Hematopoietic multipotent progenitor cell treated with erythropoietin and hydrocortisone succinate and interleukin-3 and kit ligand, for 4 days (in vitro differentiated cells): ENCODE measurements at places on chromosomes 7 and 10.

GRCh38 chr10:94423627-94424026 lies 21.3 kb downstream of the TBC1D12 start:
- DNase-seq: no peak

DNA sequence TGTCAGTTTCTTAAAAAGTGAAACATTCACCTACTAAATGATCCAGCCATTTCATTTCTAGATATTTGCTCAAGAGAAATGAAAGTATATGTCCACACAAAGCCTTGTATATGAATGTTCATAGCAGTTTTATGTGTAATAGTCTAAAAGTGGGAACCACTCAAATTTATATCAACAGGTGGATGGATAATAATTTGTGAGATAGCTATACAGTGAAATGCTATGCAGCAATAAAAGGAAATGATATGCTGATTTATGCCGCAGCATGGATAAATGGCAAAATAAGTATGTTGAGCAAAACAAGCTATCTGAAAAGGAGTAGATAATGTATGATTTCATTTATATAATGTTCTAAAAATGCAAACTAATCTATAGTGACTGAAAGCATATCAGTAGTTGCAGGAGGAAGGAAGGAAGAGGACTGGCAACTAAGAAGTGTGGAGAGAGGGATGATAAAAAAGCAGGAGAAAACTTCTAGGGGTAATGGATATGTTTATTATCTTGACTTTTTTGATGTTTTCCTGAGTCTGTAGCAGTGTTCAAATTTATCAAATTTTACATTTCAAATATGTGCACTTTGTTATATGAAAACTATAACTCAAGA lies 80.6 kb downstream of the ABCB5 start:
- DNase-seq: peak; percentile 49

DNA sequence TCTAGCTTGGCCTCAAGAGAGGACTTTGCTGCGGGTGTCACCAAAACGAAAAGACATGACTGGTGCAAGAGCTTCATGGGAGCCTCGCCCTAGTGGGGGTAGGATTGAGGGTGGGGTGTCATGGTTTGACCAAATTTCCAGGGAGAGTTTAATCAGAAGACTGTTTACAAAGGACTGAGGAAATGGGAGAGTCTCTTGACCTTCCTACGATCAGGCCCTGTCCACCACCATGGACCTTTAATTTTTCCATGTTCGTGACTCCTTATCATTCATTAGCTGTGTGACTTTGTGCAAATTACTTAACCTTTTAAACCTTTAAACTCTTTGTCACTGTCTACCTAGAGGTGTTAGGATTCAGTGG lies 23.0 kb downstream of the AKR1E2 start:
- DNase-seq: no peak

GRCh38 chr7:70668606-70669358 lies 463.2 kb upstream of the GALNT17 start:
- no peak for DNase-seq

DNA sequence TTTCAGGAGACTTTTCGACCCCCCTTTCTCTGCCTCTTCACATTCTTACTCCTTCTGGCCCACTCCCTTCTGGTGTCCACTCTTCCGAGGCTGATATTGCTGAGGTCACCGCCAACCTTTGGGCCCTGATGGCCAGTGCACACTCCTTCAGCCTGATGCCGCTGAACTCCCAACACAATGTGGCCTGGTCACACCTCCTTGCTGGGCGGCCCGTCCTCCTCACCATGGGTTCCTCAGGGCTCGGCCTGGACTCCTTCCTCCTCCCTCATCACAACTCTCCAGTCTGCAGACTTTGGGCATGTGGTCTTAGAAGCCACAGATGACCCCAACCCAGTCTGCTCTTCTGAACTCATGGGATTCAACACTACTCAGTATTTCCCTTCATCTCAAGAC lies 583.0 kb upstream of the MGMT start:
- no peak for DNase-seq

DNA sequence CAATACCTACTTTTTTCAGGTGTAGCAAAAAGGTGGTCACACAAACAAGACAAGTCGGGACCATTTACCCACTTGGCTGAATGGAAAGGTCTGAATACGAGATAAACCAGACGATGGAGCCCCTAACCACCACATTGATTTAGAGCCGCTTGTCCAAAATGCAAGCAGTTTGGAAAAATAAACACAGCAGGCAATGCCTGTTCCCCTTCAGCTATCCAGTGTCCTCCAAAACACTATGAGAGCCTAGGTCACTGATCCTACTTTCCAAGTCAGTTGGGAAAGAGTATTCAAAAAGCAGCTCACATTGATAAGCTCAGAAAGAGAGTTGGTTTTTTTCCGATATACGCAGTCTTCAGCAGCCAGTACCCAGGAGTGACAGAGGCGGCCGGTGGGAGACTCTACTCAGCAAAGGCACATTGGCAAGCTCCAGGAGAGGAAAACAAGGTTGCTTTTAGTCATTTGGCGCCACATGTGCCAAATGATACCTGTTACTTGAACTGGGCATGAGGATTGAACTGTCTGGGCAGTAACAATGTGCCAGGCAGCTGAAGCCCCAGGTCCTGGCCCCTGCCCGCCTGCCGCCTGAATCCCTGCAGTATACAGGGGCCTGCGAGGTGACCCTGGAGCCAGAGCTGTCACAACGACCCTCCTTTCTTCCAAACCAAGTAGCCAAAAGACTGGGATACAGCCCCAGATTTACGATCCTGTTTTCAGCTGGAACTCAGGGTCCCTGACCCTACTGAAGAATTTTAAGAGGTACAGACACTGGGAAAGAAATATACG lies 109.8 kb downstream of the PIP4K2A start:
- no peak for DNase-seq

GRCh38 chr10:10658172-10658785 lies 359.4 kb upstream of the CELF2 start:
- peak; percentile 56 for DNase-seq

DNA sequence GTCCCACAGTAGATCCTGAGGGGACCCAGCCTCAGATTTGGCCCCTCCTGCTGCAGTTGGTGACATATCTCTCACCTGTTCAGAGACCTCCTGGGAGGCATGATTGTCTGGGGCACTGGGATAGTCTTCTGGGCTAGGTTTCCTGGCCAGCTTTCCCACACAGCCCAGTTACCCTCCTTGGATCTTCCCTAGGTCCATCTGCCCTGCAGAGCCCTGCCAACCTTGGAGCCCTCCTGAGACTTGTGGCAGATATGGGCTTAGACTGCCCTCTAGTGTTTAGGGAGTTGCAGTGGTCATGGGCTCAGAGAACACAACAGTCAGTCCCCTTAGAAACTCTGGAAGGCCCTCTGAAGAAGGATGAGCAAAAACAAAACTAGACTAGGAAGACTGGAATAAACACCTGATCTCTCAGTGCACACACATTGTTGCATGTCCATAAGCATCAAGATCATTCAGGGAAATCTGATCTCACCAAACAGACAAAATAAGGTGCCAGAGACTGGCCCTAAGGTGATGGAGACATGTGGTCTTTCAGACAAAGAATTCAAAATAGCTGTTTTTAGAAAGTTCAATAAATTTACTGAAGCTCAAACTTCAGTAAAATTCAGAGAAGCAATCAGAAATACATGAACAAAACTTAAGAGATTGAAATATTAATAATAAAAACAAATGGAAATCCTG lies 324.6 kb downstream of the ATRNL1 start:
- peak; percentile 75 for DNase-seq

GRCh38 chr7:584122-584465 lies 64.4 kb upstream of the PDGFA start:
- peak; percentile 71 for DNase-seq

DNA sequence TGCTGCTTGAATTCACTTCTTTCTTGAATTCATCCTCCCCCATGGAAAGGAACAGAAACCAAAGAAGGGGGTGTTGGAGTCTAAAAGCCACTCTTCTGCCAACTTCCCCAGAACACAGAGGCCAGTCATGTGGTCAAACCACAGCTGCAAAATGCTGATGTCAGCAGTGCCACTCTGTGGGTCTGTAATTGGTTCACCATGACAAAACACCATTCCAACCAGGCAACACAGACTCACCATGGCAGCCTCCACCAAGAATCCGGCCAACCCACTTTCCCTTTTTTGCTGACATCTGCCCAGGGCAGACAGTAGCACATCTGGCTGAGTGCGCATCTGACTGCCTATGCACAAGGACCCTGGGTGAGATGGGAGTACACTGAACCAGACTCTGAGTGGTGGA lies 16.8 kb downstream of the OSBPL3 start:
- DNase-seq: peak; percentile 90

- DNase-seq: no peak
Observed at GRCh38 chr7:51308696-51309095, 7.9 kb downstream of the COBL start.

- DNase-seq: no peak
Observed at GRCh38 chr10:14225379-14225778, 105.3 kb downstream of the FRMD4A start.

GRCh38 chr10:49618821-49619220 lies 5.0 kb downstream of the CHAT start:
- DNase-seq: no peak

DNA sequence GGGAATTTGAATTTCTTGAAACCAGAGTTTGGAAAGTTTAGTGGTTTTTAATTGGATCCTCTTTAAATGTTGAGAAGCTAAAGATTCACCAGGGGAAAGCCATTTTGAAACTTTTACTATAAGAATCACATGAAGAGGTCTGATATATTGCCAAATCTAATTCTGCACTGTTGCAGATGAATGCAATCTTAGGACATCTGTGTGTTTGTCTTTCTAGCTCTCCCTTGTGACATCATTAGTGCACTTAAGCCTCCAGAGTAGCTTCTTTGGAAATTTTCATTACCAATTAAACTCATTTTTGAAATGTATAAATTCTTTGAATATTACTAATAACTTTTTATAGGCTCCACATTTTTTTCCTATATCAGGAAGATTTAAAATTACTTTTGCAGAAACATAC lies 160.2 kb downstream of the BICC1 start:
- DNase-seq: no peak

GRCh38 chr10:72027498-72027897 lies 60.9 kb downstream of the SPOCK2 start:
- no peak for DNase-seq

DNA sequence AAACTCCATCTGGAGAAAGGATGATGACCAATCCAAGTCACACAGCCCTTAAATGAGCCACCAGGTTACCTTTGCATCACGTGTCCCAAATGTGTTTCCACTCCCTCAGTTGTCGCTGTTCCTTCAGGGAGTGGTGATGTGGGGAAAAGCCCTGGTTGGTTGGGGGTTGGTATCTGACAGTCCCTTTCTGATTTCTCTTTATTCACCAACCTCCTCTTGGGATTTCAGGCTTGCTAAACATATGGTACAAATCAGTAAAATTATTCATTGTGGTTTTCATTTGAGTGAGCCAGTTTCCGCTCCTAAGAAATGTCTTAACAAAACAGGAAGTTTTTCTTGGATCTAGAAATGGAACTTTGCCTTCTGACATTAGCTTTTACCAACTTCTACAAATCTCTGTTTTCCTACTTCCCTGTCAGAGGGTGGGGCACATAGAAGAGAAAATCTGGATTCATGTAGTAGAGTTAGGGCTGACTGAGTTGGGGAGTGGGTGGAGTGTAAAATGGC lies 40.0 kb upstream of the KMT2E start:
- DNase-seq: no peak

GRCh38 chr10:96967847-96968246 lies 135.7 kb downstream of the LCOR start:
- no peak for DNase-seq

DNA sequence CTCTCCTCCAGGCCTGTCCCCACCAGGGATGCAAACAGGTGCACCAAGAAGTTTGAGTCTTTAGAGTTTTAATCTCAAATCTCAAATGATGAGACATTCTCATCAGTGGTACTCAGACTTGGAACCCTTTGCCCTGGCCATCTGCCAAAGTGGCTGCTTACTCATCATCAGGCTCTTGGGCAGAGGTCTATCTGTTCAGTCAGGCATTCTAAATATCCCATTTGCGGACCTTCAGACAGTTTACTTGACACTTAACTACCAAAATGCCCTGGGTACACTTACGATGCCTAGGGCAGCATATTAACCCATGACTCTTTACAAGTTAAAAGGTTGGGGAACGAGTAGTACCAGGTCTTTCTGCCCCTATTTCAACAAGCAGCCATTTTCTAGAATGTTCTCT lies 61.2 kb upstream of the YAE1 start:
- peak; percentile 79 for DNase-seq

- DNase-seq: no peak
Observed at GRCh38 chr10:64075604-64076003, 554.4 kb downstream of the REEP3 start.

GRCh38 chr10:3828404-3829155 lies 43.6 kb upstream of the KLF6 start:
- DNase-seq: peak; percentile 70

GRCh38 chr10:112842832-112843360 lies 107.2 kb upstream of the TCF7L2 start:
- peak; percentile 49 for DNase-seq

DNA sequence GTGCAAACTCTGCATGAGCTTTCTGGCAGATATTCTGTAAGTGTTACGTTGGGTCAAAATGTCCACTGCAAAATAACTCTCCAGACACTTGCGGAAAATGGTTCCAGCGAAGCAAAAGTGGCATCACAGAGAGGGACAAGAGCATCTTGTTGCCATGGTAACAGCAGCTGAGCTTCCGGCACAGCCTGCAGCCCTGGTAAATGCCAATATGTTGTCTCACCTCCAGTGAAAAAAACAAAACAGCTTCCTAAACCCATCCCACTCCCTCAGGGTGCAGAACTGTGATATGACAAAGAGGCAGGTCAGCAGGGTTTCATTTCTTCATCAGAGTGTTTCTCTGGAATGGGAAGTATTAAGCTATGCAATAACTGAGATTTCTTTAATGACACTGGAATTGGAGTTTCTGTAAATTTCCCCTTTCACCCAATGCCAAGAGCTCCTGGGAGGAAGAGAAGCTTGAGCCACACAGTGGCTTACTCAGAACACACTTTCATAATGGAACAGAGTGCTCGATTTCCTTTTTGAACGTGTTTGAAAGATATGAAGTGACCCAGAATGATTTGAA lies 65.6 kb downstream of the FOXI2 start:
- DNase-seq: no peak

- no peak for DNase-seq
Observed at GRCh38 chr7:139271718-139272628, 40.9 kb downstream of the UBN2 start.

- no peak for DNase-seq
Observed at GRCh38 chr10:95865814-95866466, 41.8 kb upstream of the CC2D2B start.

GRCh38 chr10:15570738-15571339 lies 148.9 kb downstream of the ITGA8 start:
- no peak for DNase-seq

DNA sequence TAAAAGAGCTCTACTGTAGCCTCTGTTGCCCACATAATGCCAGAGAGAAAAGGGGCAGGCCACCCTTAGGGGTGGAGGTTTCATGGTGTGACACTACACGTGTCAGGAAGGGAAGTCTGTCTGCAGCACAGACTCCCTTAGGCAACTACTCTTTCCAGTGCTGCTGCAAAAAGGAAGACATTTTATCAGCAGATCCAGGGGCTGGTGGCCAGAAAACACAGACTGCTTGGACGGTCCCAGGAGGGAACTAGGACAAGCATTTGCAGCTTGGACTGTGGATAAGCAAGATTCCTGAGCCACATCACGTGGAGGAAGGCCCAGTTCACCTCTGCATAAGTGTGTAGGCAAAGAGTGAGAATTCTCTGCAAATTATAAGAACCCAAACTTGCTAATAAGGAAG lies 220.8 kb downstream of the FANK1 start:
- DNase-seq: no peak
